ENCODE measurements at places on chromosomes 1 and 21. TPM values are rescaled to one million over a fixed set of nuclear protein-coding genes. Genes with fewer than 3 reads are reported as not detected.

Gene C1QB
- total RNA-seq = not detected

Gene HSF2BP
- total RNA-seq = 7.3 TPM

Gene AMPD1
- not detected for total RNA-seq

Gene CNR2
- total RNA-seq = not detected

Gene PATJ
- 86.8 TPM for total RNA-seq

Gene ADAMTS4
- not detected for total RNA-seq

Gene LHX8
- not detected for total RNA-seq

Gene NMNAT1
- 10.1 TPM for total RNA-seq
